ENCODE measurements at places on chromosomes 2 and 18.

DNA sequence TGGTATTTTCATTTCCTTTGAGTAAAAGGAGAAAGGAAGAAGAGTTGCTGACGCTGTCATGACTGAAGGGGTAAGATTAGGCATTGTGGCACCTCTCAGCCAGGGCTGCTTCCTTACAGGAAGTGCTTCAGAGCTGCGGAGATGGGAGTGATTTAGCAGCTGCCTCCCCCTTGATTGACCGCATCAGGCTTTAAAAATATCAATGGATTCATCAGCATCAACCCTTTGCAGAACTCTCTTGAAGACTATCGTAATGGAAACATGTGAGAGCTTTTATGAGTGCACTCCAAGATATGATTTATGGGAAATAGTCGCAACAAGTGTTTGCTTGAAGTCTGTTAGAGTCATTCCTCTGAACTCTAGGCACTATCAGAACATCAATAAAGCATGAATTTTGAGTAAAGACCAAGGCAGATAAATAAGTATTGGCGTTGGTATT is 141.1 kb downstream of the CSRNP3 start:
- no peak for DNase-seq

GRCh38 chr2:131076707-131077106 is 16.6 kb downstream of the FAM168B start:
- DNase-seq = no peak

- DNase-seq = no peak
Observed at GRCh38 chr2:20220806-20221554, 4.0 kb downstream of the SDC1 start.

DNA sequence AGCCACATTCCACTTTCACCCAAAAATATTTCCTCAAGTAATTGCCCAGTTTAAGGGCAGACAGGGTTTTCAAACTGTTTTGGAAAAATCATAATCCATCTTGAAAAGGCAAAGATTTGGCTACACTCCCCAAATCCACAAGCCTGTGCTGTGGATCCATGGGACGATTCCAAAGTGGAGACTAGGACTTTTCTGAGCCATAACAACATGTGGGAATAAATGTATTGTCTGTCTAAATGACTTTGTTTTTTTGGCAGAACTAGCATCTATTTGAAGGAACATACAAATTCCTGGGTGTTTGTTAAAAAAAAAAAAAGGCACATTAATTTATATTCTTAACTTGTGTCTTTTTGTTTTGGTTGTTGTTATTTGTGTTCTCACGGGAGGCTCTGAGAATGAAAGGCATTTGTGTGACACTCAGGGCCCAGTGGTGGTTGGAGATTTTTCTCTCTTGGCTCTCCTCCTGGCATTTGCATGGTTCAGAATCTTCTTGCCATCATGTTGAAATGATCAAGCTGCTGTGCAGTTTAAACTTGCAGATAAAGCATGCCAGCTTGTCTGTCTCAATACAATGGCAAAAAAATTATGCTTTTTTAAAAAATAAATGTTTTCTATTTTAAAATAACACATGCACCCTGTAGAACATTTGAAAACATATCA is 277.4 kb downstream of the EN1 start:
- no peak for DNase-seq

DNA sequence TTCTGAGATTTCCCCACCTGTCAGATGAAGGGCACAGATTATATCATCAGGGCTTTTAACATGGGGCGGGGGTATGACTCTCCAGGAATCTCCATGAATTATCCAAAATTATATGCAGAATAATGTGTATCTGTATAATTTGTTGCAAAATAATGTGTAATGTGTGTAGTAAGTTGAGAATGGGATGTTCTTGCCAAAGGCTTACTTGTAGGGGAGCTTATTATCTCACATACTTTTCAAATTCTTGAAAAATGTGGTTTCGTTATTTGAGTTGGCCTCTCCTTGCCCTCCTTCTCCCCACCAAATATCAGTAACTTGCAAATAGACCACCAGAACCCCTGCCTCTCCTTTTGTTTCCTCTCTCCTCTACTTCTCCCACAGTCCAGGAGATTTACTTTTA is 35.6 kb downstream of the UBR3 start:
- DNase-seq = no peak

DNA sequence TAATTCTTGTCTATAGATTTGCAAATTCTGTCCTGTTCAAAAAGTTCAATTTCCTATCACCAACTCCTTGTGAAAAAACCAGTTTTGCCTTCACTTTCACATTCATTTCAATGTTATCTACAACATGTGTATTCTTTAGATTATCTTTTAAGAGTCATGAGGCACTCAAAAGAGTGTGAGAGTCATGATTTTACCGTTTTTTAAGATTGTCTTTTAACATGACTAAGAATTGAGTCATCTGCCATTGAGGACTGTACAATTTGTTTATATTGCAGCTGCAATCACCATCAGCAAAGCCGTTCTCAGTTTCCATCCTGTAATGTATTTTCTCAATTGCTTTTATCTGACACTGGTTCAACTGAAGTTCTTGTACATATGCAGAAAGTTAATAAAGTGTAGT is 275.8 kb downstream of the LNPK start:
- no peak for DNase-seq

DNA sequence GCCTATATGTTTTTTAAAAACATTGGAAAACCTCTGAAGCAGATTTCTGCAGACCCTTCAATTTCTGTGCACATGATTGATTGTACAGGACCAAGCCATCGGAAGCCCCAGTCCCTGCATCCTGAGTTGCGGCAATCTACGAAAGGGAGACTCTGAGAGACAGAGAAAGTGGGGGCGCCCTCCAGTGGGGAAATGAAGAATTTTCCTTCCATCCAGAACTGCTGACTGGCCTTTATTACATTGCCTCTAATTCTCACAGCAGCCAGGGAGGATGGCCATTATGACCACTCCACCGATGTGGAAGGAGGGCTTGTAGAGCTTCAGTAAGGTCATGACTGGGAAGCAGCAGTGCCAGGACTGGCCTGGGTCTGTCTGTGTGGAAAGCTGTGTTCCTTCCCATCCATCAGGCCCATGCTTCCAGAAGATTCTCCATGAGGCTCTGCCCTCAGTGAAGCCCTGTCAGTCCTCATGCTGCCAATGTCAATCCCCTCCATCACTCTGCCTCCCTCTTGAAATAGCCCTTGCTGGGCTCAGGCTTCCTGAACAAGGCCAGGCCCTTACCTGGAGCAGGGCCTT is 20.0 kb upstream of the RESP18 start:
- peak; percentile 81 for DNase-seq

DNA sequence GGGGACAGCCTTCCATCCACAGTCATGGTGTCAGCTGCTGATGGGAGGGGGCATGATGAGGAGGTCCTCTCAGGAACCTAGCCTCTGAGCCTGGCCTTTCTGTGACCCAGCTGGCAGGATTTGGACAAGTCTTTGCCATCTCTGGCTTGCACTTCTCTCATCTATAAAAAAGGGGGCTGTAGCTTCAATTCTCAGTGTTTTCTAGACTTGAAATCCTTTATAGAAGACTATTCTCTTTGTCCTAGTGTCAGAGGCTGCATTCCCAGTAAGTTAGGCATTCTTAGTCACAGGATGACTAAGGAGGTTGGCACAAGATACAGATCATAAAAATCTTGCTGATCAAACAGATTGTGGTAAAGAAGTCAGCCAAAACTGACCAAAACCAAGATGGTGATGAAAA is 958.5 kb downstream of the CNTNAP5 start:
- DNase-seq = no peak

DNA sequence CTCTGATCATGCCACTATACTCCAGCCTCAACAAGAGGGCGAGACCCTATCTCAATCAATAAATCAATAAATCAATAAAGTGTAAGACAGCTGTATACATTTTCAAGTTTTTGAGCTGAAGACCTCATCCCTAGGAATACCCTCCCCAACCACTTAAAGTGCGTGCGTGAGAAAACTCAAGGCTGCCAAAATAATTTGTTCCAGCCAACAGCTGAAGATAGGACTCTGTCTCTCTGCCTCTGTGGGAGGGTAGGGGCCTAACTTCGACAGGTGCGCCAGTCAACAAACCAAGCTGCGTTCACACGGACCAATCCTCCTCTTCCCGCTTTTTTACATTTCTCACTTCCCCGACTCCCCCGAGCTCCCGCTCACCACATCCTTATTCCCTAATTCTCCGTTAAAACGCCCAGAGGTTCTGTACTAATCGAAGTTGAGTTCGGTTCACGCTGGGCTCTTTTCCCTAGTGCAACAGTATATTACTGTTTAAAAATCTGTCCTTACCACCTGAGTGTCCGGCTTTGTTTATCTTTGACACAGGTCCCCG is 618 bp downstream of the POLR2D start:
- DNase-seq = peak; percentile 23

DNA sequence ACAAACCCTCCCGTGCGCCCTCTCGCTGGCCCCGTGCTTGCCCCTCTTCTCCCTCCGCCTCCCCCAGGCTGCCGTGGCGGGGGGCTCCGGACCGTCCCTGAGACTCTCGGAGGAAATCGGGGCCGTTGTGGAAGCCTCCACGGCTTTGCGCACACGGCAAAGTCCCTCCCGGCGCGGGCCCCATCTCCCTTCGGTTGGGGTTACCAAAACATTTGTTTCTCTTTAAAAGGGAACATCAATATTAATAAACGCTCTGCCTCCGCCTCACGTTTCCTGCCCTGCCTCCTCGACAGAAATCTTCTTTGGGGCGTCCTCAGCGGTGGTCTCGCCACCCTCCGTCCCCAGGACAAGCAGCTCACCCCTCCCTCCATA is 3.8 kb downstream of the PAX3 start:
- no peak for DNase-seq

DNA sequence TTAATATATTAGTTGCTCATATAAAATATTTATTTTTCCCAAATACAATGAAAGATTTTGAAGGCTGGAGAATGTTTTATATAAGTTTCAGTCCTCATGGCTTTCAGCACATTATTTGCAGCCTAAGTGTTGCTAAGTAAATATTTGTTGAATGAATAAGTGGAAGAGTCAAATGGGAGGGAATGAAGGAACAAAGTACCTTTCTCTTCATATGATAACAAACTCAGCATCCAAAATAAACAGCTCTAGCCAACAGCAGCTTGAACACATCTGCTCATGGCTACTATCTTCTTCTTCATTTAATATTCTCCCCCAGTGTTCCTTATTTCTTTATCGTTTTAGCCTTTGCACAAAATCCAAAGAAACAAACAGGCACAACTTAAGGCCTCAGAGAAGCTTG is 385.2 kb upstream of the PIK3C3 start:
- DNase-seq = no peak

GRCh38 chr2:169388161-169388560 is 25.8 kb upstream of the LRP2 start:
- DNase-seq = no peak

DNA sequence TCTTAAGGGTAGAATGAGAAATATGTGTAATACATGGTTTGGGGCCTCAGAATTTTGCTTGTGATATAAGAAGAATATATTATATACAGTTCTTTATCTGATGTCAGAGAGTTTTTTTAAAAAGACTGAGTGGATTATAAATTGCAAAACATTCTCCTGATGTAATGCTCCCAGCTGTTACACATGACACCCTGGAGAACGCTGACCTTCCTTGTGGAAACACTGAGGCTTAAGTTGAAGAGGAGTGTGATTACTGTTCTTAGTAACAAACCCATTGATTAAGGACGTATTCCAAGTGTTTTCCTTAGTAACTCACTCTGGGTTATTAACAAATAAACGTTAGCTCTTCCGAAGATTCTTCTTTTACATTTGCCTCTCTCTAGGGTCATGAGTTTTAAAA is 1069.3 kb upstream of the CNTNAP5 start:
- no peak for DNase-seq

- no peak for DNase-seq
Observed at GRCh38 chr2:65388051-65388531, 44.3 kb downstream of the SPRED2 start.

GRCh38 chr2:58535990-58536389 is 294.9 kb upstream of the FANCL start:
- no peak for DNase-seq

- DNase-seq = peak; percentile 6
Observed at GRCh38 chr2:9057939-9058761, 54.7 kb upstream of the MBOAT2 start.

- DNase-seq = peak; percentile 22
Observed at GRCh38 chr2:240836781-240837467, 16.9 kb upstream of the KIF1A start.

GRCh38 chr18:2049986-2050385 is 521.3 kb downstream of the METTL4 start:
- DNase-seq = no peak

DNA sequence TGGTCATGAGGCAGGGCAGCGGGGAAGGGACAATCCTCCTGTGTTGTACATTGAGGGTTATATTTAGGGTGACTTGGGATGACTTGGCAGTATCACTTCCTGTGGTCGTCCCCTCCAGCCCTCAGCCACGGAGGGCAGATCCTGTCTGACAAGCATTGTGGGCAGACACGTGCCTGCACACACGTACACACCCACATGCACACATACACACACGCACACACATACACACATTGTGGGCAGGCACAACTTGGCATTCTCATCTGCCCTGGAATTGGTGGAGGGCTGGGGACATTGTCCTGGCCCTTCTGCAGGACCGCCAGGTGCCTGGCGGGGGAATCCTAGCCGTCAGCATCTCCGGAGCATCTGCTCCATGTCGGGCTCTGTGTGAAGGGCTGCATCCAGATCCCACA is 47.6 kb downstream of the ODC1 start:
- DNase-seq = no peak
